ENCODE measurements at places on chromosomes 5 and 9.

DNA sequence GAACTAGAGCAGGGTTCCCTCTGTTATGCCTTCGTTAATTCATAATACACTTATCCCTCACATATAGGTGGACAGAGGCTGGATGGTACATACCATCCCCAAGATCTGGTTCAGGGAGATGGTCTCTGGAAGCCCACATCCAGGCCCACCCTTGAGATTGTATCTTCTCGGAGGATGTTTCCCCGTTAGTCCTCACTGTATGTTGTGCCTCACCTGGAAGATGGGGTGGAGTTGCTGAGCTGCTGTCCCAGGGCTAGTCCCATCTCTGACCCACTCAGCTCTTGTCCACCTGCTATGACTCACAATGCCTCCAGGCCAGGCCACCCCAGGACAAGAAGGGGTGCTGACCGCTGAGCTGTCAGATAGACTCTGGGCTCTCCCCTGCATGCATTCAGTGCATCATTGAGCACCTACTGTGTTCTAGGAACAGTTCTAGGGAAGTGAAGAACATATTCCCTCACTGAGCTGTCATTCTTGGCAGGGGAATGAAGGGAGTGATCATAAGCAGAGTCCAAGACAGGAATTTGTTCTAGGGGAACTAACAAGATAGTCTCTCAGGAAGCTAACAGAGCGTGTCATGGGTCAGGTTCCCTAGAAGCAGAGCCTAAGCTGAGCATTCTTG lies at the start of gene CBY3:
TSS of gene CBY3 (minus strand) at position 255 of the 622 bp plus-strand sequence. CDS start at position 139, 116 bp downstream.
- peaks cover 49% of the 10 kb centered on the region for H3K4me1 ChIP-seq
- H3K4me3 ChIP-seq: no peak within 1 kb of the TSS
- no peak for DNase-seq

DNA sequence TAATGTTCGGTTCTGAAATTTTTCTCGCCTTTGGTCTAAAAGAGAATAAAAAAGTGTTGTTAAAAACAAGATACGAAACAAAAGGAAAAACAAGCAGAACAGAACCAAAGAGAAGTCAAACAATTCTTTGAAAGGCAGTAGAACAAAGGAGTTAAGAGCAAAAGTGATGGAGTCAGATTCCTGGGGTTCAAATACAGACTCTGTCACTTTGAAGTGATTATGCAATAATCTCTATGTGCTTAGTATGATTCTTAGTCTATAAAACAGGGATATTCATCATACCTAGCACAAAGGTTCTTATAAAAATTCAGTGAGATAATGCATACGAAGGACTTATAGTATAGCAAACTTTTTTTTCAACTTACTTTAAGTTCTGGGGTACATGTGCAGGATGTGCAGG lies 48.3 kb downstream of the C9 start:
- H3K27ac ChIP-seq: no peak overlapping the region
- no peak overlapping the region for H3K4me3 ChIP-seq
- H3K36me3 ChIP-seq: no peaks in the 10 kb centered on the region

DNA sequence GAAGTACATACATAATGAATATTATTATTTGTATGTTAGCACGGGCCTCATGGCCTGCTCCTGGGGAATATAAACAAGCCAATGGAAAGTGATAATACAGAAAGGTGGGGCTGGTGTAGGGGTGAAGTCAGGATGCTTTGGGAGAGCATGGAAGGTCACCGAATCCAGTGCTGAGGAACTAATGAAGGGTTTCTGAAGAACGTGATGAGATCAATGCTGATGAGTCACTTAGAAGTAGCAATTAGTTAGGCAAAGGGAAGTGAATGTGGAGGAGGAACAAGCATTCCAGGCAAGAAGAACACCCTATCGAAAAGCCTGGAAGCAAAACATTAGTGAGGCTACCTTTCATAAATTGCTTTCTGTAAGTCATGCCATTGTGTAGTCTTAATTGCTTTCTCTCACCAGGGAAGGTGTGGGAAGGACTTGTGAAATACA lies 2.1 kb downstream of the ANXA1 start:
- peak overlapping the region; percentile 41 for H3K4me3 ChIP-seq
- H3K27ac ChIP-seq: peak overlapping the region; percentile 79
- no peaks in the 10 kb centered on the region for H3K27me3 ChIP-seq

DNA sequence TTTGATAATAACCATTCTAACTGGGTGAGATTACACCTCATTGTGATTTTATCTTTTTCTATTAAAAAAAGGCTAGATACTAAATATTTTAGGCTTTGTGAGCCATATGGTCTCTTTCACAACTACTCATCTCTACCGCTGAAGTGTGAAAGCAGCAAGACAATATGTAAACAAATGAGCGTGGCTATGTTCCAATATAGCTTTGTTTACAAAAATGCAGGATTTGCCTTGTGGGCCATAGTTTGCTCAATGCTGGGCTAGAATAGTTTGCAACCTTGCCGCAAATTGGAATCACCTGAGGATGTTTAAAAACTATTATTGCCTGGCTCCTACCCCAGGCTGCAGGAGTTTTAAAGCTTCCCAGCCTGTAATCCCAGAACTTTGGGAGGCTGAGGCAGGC lies 10.2 kb upstream of the GPR150 start:
- no peak overlapping the region for H3K4me3 ChIP-seq
- no peaks in the 10 kb centered on the region for H3K36me3 ChIP-seq
- no peak for DNase-seq
- no peaks in the 10 kb centered on the region for H3K4me1 ChIP-seq
- no peak overlapping the region for H3K27ac ChIP-seq
- no peaks in the 10 kb centered on the region for H3K27me3 ChIP-seq
